ENCODE measurements at places on chromosomes 3 and 15.

GRCh38 chr3:184795522-184796190, 16.3 kb upstream of the VPS8 start:
- DNase-seq, result no peak

GRCh38 chr15:70339571-70340493, 242.1 kb upstream of the TLE3 start:
- DNase-seq, result no peak

GRCh38 chr3:119664850-119665379, 4.5 kb upstream of the POPDC2 start:
- DNase-seq, result no peak

- DNase-seq, result no peak
Measured at GRCh38 chr3:105686278-105686897, 182.4 kb downstream of the CBLB start.

GRCh38 chr3:122410639-122411038, 5.2 kb downstream of the WDR5B start:
- DNase-seq, result no peak

DNA sequence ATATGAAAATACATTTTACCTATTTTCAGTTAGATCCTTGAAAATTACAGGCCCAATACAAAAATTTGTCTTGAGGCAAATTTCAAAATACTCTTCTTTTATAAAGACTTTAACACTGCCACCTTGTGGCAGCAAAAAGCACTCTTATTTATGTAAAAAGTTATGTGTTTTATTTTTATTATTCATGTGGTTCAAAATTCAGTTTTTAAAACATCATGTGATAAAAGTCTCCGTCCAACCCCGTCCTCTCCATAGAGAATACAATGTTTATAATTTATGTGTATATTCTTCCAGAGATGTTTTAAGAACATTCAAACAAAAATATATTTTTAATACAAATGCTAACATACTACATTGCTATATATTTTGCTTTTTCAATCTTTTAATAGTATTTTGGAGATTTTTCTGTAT, 36.9 kb upstream of the TRIM59 start:
- no peak for DNase-seq

GRCh38 chr3:127671523-127672428, 976 bp upstream of the ABTB1 start:
- no peak for DNase-seq

DNA sequence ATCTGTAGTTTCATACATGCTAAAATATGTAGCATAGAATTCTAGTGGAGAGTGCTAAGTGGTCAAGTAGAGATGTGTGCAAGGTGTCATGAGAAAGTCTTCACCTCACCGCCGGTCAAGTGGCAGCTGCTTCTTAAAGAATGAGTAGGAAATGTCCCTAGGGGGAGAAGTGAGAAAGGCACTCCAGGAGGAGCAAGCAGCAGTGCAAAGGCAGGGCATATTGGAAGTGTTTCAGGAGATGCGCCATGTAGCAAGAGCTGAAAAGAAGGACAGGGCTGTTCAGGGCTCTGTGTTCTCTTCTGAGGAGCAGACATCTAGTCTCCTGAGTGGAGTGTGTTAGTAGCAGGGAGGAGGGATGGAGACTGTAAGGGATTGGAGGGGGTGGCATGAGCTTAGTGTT, 312.4 kb upstream of the SEMA6D start:
- no peak for DNase-seq

DNA sequence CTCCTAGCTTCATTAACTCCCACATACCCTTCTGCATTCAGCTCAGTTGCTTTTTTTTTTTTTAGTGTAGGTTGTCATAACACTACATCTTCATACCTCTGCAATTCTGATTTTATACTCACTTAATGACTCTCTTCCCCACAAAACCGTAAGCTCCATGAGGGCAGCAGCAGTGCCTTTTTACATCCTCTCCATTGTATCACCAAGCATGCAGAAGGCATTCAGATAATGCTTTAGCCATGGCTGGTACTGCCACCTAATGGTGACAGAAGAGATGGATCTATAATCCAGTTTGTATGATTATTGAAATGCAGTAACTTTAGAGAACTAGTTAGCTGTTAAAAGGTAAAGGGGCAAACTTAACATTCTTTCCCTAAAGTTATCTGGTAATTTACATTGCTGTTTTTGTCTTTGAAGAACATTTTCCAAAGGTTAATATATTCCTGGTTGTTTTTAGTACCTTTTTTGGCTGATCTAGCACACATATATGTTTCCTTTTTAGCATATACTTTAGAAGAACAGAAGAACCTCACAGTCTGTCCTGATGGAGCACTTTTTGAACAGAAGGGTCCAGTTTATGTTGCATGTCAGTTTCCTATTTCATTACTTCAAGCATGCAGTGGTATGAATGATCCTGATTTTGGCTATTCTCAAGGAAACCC, 36.8 kb downstream of the ATP1B3 start:
- peak; percentile 6 for DNase-seq

- DNase-seq, result no peak
Measured at GRCh38 chr3:145952536-145952935, 208.4 kb downstream of the PLOD2 start.

- DNase-seq, result no peak
Measured at GRCh38 chr3:122586098-122586497, 8.6 kb downstream of the PARP15 start.

- DNase-seq, result peak; percentile 13
Measured at GRCh38 chr3:51539291-51539941, 897 bp downstream of the RAD54L2 start.

DNA sequence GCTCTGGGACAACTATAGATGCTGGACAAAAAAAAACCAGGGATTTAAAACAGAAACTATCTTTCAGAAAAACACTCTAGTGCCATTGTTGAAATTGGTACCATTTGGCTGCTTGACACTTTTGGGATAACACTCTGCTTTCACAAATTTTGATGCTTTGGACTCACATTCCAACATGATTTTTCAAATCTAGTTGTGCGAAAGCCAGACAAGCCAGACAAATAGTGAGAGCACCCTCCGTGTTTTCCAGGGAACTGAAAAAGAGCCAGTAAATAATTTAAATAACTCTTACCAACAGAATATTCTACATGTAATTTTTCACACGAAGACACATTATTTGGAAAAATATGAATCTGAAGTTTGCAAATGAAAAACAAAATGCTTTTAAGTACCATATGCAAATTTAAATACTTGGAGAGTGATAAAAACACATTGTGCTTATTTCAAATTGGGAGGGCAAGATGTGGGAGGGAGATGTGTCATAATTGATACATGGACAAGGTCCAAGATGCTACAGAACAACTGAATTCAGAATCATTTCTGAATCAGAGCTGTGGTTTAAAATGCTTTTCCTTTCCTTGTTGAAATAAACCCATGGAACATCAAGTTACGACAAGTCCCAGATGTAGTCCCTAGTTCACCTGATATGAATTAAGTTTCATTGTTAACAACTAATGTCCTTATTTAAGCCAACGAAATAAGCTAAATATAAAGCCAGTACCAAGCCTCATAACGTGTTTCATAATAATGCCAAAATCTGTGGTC, 144.2 kb upstream of the SOX2 start:
- no peak for DNase-seq

DNA sequence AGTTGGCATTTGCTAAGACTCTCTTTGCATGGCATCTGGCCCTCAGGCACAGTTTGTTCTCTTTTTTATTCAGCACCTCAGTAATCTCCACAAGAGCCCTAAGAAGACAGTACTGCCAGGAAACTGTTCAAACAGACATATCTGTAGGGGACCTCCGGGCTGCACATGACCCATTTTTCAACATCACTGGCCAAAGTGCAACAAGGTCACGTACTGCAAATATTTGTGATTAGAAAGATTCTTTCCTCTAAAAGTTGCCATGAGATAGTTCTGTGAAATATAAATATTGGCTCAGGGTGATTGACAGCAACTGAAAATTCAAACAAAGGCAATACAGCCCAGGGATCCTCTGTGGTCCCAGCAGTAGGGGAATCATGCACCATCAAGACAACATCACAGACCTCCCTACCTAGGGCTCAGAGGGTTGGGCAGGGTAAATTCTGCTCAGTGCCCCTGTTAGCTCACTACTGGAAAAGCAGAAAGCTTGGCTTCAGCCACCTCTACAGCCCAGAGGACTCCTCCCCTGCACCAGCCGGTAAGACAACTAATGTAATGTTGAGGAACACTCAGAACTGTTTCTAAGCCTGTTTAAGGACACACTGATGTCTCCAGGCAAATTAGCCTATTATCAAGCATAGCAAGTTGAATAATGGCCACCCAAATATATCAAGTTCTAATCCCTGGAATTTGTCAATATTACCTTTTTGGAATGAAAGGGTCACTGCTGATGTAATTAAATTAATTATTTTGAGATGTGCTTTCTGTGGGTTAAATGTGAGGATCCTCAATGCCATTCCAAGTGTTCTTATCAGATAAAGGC, 117.4 kb upstream of the LPP start:
- DNase-seq, result no peak

- DNase-seq, result no peak
Measured at GRCh38 chr3:149830902-149831301, 17.9 kb downstream of the RNF13 start.

DNA sequence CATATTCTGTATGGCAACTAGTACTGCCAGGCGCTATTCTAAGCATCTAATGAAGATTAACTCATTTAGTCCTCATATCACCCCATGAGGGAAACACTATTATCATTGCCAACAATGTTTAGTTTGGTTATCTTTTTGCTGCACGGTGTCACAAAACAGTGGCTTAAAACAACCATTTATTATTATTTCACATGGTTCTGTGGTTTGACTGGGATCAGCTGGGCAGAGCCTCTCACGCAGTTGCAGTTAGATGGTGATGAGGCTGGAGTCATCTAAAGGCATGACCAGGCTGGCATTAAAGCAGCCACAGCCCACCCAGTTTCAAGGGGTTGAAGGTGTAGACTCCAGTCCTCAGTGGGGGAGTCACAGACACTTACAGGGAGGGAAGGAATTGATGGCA, 32.8 kb upstream of the RASA2 start:
- no peak for DNase-seq

DNA sequence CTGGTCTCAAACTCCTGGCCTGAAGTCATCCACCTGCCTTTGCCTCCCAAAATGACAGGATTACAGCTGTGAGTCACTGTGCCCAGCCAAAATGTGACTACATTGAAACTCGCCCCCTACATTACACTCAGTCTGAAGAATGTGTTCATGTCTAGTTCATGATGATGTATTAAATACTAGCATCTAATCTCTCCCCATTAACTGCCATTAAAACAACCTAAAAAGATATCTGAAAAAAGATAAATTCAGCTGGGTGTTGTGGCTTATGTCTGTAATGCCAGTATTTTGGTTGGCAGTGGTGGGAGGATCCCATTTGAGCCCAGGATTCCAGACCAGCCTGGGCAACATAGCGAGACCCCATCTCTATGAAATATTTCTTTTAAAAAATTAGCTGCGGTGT, 159.4 kb downstream of the PCCB start:
- DNase-seq, result no peak

DNA sequence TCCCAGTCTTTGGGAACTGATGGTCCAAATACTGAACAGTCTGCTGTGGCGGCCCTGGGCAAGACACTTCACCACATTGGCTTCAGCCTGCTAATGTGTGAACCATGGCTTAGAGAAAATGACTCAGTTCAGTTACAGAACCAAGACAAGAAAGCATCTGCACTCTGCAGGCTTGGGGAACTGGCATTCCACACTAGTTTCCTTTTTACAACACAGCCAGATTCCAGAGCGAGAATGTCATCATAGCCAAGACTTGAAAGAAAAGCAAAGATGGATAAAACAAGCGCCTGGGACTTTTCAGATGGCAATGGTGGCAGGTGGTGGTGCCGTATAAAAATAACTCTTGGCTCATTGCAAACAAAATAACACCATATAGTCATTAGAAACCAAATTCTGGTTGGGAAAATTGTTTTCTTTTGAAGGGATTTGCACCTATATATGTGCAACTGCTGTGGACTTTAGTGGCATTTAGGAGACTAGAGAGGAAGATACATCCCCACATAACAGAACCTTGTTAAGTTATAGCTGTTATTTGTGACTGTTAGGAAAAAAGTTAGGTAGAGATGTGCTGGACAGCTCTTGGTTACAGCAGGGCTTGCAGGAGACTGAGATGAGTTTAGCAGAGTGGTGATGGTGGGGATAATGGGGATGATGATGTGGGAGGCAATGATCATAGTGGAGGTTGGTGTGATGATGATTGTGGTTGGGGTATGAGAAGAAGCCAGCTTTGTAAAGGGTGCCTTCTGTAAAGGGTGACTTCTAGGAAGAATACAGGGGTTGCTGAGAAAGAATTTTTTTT, 273.6 kb downstream of the THRB start:
- no peak for DNase-seq

DNA sequence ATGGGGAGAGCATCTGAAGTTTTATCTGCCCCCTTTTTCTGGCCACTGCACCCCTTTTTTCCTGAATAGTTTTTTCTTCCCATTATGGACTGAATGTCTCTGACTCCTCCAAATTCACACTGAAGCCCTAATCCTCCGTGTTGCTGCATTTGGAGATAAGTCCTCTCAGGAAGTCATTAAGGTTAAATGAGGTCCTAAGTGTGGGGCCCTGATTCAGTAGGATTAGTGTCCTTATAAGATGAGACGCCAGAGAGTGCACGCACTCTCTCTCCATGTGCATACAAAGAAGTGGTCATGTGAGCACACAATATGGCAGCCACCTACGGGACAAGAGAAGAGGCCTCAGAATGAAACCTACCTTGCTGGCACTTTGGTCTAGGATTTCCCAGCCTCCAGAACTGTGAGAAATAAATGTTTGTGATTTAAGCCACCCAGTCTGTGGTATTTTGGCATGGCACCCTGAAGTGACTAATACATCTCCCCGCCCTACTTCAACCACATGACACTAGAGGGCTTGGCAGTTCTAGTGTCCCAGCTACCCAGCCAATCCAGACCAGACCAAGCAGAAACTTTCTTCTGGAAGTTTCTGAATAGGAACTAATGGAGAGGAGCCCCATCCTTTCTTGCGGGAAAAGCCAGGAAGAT, 191.3 kb downstream of the PDE8A start:
- DNase-seq, result no peak

- no peak for DNase-seq
Measured at GRCh38 chr3:39349080-39349479, 19.6 kb downstream of the CCR8 start.

DNA sequence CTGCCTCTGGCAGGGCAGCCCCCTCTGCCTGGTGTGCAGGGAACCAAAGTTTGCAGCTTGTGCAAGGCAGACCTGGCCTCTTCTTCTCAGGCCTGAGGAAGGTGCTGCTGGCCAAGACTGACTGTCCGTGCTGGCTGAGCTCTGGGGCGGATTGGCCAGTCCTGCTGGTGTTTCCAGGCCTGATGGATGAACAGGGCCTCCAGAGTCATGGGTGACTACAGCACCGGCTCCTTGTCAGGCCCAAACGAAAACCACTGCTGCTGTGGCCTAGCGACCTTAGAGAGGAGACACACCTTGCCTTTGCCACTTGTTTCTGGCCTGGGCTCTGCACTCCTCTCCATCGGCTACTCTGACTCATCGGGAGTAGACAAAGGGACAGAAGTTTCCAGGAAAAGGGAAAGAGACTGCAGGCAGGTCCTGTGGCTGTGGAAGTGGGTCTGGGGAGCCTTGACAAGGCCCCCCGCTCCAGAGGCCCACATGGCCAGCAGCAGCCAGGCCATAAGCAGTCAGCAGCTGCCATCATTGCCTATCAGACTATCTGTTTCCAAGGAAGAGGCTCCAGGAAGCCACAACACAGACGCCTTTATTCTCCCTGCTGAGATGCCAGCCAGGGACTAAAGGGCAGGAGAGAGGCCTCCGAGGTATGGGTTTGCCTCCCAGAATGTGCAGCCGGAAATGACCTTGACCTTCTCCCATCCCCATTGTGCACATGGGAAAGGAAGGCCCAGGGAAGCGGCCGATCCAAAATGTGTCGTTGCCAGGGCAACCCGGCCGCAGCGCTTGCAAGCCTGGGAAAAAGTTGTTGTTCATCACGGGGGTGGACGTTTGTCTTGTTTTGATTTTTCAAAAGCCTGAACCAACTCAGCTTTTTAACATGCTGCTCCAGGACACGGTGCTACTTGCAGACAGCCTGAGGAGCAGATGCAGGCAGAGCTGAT, 160.5 kb downstream of the CHSY1 start:
- no peak for DNase-seq
